ENCODE measurements at places on chromosomes 12 and 14.

DNA sequence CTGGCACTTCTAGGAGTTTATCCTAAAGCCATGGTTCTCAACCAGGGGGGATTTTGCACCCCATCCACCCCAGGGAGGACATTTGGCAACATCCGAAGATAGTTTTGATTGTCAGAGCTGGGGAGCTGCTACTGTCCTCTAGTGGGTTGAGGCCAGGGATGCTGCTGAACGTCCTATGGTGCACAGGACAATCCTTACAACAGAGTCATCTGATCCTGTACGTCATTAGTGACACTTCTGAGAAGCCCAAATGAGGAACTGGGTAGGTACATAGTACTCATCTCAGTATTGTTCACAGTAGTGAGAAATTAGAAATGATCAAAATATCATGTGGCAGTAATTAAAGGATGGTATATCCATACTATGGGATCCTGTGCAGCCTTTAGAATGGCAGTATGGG is 185.1 kb downstream of the CHST11 start:
- DNase-seq, result no peak

- no peak for DNase-seq
These were observed 68.6 kb downstream of the TGFB3 start for GRCh38 chr14:75913183-75913582.

GRCh38 chr14:97077253-97077653 is 280.1 kb downstream of the VRK1 start:
- DNase-seq, result peak; percentile 64

DNA sequence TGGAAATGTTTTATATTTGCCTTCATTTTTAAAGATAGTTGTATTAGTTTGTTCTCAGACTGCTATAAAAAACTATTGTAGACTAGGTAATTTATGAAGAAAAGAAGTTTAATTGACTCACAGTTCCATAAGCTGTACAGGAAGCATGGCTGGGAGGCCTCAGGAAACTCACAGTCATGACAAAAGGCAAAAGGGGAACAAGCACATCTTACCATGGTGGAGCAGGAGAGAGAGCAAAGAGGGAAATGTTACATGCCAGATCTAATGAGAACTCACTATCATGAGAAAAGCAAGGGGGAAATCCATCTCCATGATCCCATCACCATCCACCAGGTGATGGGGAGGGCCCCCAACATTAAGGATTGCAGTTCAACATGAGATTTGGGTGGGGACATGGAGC is 35.5 kb upstream of the UNC79 start:
- DNase-seq, result no peak

DNA sequence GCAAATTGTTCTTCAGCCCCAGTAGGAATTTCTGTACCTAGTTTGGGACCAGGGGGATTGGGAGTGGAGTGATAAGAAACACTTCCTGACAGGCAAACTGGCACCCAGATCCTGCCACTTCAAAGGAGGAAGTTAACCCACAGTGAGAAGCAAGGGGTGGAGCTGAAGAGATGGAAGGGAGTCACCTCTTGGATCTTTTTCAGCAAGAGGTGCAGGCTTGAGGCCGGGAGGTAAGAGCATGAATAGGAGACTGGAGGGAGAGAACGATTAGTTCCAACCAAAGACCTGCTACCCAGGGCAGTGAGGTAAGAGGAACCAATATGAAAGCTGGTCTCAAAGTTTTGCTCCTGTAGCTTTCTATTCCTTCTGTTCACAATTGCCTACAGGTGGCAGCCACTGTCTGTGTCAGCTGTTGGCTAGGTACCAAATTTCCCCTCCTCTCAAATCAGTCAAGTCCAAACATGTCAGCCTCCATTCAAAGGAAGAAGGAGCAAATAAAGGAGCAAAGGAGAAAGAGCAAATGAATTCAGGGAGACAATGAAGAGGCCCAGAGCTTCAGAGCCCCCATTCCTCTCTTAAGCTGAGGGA is 14.9 kb upstream of the TAC3 start:
- no peak for DNase-seq

DNA sequence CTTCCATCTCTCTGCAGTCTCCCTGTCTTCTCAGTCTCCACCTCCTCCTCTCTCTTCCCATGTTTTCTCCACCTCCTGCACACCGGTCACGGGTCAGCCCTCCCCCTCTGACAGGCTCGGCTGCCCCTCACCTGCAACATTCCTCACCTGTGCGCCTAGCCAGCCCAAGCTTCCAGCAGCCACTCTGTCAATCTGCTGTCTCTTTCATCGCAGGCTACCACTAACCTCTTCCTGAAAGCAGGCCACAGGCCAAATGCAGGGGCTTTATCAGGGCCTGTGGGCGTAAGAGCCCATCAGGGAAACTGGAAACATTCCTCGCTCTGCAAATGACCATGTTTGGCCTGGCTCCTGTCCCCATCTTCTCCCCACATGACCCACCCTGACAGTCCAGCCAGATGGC is 34.5 kb downstream of the CMKLR1 start:
- peak; percentile 60 for DNase-seq

DNA sequence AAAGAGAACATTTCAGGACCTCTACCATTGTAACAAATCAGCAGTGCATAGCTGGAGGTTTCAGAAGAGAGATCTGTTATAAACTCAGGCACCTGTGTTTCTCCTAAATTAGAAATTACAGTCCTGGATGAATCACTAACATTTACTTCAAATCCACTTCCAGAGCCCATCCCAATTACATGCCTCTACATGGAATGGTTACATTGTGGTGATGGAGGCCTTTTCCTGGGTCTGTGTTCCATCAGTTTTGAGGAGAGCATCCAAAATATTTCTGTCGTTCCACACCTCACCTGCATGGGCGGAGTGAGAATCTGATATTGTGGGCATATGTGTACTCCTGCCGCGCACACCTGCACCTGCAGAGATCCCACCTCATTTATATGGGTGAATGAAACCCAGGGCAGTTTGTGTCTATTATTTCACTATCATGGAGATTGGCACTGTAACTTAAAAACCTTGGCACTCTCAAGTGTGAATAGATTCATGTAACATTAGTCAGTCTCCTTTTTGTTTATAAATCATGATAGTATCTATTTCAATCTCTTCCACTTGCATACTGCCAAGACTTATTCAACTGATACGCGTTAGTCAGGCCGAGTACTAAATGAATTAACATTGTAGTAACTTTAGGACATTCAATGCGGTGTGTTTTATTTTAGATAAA is 215.1 kb upstream of the FAR2 start:
- DNase-seq, result no peak

DNA sequence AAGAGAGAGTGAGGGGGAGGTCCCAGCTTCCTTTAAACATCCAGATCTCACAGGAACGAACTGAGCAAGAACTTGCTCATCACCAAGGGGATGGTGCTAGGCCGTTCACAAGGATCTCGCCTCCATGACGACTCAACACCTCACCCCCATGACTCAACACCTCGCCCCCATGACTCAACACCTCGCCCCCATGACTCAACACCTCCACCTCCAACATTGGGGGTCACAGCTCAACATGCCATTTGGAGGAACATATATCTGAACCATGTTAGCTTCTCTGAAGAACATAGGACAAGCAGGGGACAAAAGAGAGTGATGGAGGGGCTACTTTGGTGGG is 66.0 kb upstream of the LHX5 start:
- DNase-seq, result no peak

GRCh38 chr12:6278439-6279255 is 31.8 kb upstream of the PLEKHG6 start:
- DNase-seq, result peak; percentile 89

DNA sequence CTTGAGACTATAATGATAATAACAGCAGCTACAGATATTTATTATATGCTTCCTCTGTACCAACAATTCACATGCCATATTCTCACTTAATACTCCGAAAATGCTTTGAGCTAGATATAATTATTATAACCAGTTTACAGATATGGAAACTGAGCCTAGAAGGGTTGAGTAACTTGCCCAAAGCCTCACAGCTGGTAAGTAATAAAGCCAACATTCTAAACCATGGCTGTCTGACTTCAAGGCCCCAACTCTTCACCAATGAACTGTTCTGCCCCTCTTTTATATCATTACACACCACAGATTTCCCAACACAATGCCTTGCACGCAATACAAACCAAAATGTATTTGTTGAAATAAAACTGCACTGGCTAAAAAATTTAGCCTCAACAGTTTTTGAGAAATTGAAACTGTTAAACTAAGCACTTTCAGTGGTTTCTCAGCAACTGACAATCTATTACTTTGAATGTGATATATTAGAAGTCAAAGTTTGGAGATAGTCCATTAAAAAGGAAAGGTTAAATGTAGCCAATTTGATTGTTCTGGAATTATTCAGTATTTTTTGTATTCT is 222.5 kb upstream of the ARHGAP5 start:
- no peak for DNase-seq

GRCh38 chr12:48973941-48974673 is 2.6 kb upstream of the WNT10B start:
- peak; percentile 77 for DNase-seq

- no peak for DNase-seq
These were observed 40.2 kb downstream of the MYF5 start for GRCh38 chr12:80756875-80757274.

DNA sequence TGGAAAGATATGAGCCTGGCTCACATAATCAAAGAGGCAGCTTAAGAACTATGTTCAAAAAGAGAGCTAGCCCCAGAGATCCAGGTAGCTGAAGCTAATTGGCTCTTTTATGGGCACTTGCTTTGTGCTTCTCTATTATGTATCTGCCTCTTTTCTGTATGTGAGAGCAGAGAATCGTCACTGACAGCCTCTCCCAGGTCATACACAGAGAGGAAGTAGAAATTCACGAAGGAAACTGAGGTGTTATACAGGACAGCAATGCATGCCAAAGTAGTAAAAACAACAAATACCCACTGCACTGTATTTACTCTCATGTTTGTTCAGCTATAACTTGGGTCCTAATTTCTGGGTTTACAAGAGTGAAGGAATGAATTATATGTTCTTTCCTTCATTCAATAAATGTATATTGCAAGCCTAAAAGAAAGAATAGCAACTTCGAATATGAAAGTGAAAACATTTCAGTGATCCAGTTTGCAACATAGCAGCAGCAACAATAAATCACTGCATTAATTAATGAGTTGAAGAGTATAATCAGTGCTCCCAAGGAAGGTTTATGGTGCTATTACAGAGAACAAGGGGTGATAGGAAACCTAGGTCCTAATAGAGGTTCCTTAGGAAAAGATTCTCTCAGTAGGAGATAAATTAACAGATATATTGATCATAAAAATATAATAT is 47.1 kb upstream of the ATXN7L3B start:
- DNase-seq, result no peak

DNA sequence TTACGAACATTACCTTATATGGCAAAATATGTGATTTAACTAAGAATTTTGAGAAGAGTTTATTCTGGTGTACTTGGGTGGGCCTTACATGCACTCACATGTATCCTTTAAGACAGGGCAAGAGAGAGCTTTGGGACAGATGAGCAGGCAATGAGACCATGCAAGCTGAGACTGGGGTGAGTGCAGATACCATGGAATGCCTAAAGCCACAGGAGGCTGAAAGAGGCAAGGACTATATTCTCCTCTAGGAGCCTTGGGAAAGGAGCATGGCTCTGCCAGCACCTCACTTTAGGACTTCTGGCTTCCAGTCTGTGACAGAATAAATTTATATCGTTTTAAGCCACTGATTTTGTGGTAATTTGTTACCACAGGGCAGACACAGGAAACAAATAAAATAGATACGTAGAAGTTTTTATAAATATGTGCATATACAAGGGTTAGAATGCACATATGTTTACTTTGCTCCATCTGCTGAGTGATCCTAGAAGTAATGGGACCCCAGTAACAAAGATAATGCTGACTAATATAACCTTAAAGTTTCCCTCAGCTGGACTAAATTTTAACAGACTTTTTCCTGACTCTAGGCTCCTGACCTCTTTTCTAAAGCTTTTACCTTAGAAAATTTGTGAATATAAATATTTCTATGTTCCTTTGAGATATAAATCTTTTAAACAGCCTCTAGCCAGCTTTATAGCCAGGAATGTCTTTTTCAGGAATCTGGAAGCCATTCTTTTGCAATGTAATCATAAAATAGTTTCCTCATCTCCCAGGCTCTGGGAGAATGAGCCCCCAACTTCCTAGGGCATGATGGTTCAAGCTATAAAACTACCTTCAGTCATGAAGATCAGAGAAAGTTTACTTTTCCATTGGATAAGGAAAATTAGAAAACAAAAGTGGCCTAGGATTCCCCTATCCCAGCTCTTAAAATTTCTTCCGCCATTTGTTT is 216.8 kb downstream of the PPFIA2 start:
- no peak for DNase-seq

- no peak for DNase-seq
These were observed 54.6 kb downstream of the SPTLC2 start for GRCh38 chr14:77561881-77562280.

DNA sequence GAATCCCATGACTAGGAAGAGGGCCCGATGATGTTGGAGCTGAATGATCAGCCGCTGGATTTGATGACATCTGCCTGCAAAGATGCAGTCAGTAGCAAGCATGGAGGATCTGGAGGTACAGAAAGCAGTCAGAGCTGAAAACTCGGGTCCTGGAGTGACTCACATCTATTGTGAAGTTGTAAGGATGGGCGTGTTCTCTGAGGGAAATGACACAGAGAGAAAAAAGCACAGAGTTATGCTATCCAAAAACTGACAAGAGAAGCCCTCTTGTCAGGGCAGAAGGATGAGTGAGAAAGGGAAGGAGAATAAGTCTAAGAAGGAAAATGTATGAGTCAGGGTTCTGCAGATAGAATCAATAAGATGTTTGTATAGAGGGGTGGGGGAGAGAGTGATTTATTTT is 380.4 kb upstream of the CCDC196 start:
- DNase-seq, result no peak

DNA sequence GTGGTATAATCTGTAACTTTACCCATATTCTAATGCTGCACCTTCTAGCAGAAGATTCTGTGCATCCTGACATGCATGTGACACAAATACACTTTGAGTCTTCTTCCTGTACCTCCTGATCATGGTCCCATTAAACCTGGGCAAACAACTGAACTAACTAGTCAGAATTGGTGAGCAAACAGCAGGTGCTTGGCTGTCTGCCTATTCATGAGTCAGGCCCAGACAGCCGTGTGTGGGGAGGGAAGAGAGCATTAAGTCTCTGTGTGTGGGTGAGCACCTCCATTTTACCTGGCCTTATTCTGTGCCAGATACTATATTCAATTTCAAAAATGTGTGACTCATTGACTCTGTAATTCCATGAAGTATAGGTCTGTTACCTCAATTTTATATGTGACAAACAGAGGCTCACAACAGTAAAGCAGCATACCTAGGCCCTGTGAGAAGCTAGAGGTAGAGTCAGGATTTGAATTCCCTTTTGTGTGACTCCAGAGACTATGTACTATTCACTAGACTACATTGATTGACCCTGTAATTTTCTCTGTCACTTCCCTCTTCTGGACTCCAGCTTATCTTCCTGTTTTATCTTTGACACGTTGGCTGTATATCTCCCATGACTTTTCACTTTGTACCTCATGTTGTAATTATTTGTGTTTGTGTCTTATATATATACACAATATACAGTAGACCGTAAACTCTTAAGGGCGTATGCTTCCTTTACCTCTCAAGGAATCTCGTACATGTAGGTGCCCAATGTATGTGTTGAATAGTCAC is 32.2 kb downstream of the SUSD6 start:
- no peak for DNase-seq

DNA sequence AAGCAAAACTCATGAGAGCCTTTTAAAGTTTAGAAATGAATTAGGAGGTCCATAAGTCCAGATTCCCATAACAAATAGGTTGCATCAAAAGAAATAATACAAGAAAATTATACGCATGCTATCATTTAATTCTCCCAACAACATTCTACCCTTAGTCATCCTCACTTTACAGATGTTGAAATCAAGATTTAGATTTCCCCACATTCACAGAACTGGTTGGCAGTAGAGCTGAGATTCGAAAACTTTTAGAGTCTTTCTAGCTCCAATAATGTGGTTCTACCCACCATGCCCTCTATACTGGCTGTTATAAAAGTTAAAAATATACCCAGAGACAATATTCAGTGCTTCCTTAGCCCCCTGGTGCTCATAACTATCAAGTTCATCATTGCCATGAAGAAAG is 56.6 kb upstream of the METAP2 start:
- no peak for DNase-seq

All from femur (tissue), 1 donor.